ENCODE measurements at places on chromosomes 4 and X. TPM values are rescaled to one million over a fixed set of nuclear protein-coding genes. Genes with fewer than 3 reads are reported as not detected.

The LGI2 gene
- total RNA-seq, result 0.32 TPM

The NWD2 gene
- 0.42 TPM for total RNA-seq

The PCDH11X gene
- 0.15 TPM for total RNA-seq

The BMPR1B gene
- total RNA-seq, result 0.24 TPM

The ZNF157 gene
- not detected for total RNA-seq

GRCh38 chrX:146424422-146424821, 385.1 kb upstream of the CXorf51B start:
- H3K36me3 ChIP-seq, result no peaks in the 10 kb centered on the region
- DNase-seq, result no peak
- H3K27ac ChIP-seq, result no peak overlapping the region
- H3K4me3 ChIP-seq, result no peak overlapping the region
- no peaks in the 10 kb centered on the region for H3K27me3 ChIP-seq

GRCh38 chrX:10048707-10049106, 81.5 kb downstream of the CLDN34 start:
- no peaks in the 10 kb centered on the region for H3K4me1 ChIP-seq
- H3K36me3 ChIP-seq, result no peaks in the 10 kb centered on the region
- no peak overlapping the region for H3K4me3 ChIP-seq
- H3K27me3 ChIP-seq, result no peaks in the 10 kb centered on the region

GRCh38 chr4:108540536-108540935, 79.8 kb upstream of the RPL34 start:
- H3K36me3 ChIP-seq, result no peaks in the 10 kb centered on the region
- H3K4me1 ChIP-seq, result no peaks in the 10 kb centered on the region
- no peak for DNase-seq

DNA sequence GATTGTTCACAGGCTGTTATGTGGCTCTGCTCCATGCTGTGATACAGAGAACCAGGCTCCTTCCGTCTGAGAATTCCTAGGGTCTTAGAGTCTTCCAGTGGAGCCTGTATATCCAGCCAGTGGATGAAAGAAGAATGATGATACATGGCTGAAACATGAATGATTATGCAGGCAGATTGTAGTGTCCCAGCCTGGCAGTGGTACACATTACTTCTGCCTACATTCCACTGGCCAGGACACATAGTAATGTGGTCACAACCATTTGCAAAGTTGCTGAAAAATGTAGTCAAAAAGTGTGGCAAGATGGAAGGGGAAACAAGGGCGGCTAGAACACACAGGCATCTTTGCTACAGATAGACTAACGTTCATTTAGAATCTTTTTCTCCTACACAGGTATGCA, 4.5 kb upstream of the GBA3 start:
- no peaks in the 10 kb centered on the region for H3K27me3 ChIP-seq
- peaks cover 3% of the 10 kb centered on the region for H3K4me1 ChIP-seq
- no peak overlapping the region for H3K27ac ChIP-seq
- no peak overlapping the region for H3K4me3 ChIP-seq

DNA sequence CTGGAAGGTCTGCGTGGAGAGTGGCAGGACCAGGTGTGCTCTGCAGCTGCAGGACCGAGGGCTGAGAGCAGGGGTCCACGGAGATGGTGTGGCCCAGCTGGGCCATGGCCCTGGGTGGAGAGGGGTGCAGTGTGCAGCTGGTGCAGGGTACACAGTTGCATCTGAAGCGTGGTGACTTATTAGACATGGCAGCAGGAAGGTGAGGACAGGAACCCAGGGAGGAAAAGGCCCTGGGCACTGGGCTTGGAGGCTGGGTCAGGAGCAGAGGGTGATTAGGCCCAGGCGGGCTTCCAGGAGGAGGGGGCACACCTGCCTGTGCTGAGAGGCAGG, 214.6 kb upstream of the PSAPL1 start:
- no peak for DNase-seq
- no peaks in the 10 kb centered on the region for H3K4me1 ChIP-seq
- no peaks in the 10 kb centered on the region for H3K27me3 ChIP-seq
- H3K36me3 ChIP-seq, result no peaks in the 10 kb centered on the region

GRCh38 chr4:87150498-87151261, 69.7 kb downstream of the KLHL8 start:
- no peak overlapping the region for H3K4me3 ChIP-seq
- no peaks in the 10 kb centered on the region for H3K36me3 ChIP-seq
- DNase-seq, result peak; percentile 86
- no peaks in the 10 kb centered on the region for H3K4me1 ChIP-seq

DNA sequence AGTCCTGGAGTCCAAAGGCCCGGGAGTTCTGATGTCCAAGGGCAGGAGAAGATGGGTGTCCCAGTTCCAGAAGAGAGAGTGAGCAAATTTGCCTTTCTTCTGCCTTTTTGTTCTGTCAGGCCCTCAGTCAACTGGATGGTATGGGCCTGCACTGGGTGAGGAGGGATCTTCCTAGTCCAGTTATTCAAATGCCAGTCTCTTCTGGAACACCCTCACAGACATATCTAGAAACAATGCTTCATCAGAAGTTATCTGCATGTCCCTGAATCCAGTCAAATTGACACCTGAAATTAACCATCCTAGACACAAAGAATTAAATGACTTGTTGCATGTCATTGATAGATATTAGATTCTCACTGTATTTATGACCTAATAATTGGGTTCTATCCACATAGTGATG, 48.5 kb upstream of the TSPAN5 start:
- no peak for DNase-seq
- no peak overlapping the region for H3K4me3 ChIP-seq
- H3K4me1 ChIP-seq, result no peaks in the 10 kb centered on the region
- no peak overlapping the region for H3K27ac ChIP-seq
- H3K36me3 ChIP-seq, result no peaks in the 10 kb centered on the region

GRCh38 chrX:150967786-150968185, 15.3 kb upstream of the HMGB3 start:
- H3K36me3 ChIP-seq, result no peaks in the 10 kb centered on the region
- no peak overlapping the region for H3K4me3 ChIP-seq
- DNase-seq, result peak; percentile 61
- H3K4me1 ChIP-seq, result no peaks in the 10 kb centered on the region
- H3K27ac ChIP-seq, result no peak overlapping the region

GRCh38 chr4:56959100-56959499, 18.3 kb downstream of the NOA1 start:
- H3K27me3 ChIP-seq, result no peaks in the 10 kb centered on the region
- no peak for DNase-seq

DNA sequence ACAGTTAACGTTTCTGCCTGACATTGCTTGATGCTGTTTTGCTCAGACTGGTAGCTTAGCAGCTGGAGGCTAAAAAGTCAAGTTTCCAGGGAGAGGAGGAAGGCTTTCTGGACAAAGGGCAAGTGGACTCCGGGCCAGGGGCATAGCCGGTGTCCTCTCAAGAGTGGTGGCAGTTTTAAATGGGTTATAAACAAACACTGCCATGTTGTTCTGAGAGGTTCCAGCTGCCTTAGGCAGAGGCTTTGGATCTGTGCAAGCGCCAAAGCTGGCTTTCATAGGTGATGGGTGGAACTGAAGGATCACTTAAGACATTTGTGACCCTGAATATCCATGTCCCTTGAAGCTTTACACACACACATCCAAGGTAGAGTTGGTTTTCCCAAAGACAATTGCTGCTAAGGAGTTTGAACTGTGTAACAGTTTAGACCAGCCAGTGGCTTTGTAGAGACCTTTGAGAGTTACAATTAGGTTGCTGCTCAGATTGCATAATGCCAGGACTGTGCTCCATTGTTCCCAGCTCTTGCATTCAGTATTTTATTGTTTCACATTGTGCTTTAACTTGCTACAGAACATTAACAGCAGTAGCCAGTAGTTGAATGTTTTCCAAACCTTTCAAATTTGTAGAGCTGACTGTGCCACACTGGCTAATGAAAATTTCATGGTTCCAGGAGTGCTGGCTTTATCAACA, 54.1 kb upstream of the AP1S2 start:
- H3K4me1 ChIP-seq, result no peaks in the 10 kb centered on the region
- no peak overlapping the region for H3K27ac ChIP-seq
- H3K27me3 ChIP-seq, result no peaks in the 10 kb centered on the region
- DNase-seq, result no peak
- no peak overlapping the region for H3K4me3 ChIP-seq
- no peaks in the 10 kb centered on the region for H3K36me3 ChIP-seq
